AG04450 (cell line): ENCODE measurements at places on chromosomes 13 and 19.
A peak's percentile ranks its signal among the peaks of the same experiment; 100 is the strongest.

DNA sequence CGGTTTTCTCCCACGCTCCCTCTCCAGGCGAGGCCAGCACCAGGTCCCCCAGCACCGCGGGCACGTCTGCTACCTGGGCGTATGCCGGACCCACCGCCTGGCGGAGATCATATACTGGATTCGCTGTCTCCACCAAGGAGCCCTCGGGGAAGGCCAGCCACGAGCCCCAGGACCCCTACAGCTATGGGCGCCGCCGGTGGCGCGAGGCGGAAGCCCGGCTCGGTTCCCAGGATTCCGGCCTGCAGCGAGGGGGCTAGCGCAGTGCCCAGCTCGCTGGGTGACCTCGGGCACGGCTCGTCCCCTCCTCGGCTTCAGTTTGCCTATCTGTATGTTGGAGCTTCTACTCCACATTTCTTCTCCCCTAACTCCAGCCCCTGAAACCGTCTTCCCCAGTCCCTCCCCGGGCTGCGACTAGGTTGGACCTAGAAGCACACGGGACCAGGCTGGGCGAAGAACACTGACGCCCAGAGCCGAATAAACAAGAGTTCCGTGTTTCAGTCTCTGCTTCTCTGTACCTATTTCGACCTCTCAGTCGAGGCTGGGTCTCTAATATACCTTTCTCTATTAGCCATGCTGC lies 749 bp upstream of the CPT1C start:
- DNase-seq = no peak

DNA sequence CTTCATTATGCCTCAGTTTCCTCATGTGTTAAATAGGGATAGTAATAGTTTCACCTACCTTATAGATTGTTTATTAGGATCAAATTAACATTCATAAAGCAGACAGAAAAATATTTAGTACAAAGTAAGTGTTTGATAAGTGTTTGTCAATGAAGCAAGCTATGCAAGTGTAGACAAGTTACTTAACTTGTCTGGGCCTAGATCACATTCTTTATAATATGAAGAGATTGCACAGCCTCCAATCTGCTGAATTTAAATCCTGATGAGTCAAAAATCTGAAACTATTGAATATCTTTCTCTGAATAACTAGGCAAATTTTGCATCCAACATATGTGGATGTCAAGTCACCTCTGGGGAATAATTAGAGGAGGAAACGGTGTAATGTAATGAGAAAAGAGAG lies 170.5 kb downstream of the MZT1 start:
- DNase-seq = no peak

DNA sequence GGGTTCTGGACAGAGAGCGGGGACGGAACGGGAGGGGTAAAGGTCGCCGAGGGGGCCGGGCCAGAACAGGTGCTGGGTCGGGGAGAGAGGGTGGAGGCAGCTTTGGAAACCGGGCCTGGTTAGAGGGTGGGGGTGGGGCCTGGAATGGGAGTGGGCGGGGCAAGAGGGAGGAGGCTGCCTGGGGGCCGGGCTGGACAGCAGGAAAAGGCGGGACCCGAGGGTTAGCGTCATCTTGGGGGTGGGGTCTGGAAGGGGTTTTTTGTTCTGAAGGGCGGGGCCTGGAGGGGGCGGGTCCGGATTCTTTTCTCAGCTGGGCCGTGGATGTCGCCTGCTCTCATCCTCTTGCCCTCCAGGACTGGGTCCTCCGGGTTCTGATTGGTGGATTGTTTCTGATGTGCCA lies 4.3 kb upstream of the ZNF813 start:
- no peak for DNase-seq

DNA sequence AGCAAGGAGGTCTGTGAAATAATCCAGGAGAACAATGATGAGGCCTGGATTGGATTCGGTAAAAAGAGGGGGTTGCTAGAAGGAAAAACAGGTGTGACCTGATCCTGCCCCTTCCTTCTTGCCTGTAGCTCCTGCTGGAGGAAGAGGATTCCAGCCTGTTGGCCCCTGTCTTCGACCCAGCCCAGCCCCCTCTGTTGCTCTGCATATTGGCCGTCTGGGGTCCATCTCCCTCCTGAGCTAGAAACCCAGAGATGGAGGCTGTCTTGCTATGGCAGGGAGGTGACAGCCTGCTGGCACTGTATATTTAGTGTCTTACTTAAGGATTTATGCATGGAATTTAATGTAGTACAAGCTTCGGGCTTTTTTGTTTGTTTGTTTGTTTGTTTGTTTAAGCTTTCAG lies 6.6 kb downstream of the DMRTC2 start:
- DNase-seq = no peak

DNA sequence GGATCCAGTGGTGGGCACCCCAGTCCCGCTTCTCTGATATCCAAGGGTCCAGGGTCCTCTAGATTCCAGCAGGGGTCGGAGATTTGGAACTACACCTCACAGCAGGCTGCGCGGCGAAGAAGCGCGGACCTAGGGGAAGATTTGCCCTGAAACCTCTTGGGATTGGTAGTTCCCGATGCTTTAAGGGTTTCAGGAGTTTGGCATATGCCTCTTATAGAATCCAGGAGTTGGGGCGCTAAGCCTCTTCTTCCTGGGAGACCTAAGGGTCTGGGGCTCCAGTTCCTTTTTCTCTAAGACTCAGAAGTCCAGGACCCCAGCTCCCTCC lies 349 bp downstream of the BCL2L12 start:
- no peak for DNase-seq

GRCh38 chr13:30042272-30042671 lies 191.9 kb upstream of the UBL3 start:
- no peak for DNase-seq

DNA sequence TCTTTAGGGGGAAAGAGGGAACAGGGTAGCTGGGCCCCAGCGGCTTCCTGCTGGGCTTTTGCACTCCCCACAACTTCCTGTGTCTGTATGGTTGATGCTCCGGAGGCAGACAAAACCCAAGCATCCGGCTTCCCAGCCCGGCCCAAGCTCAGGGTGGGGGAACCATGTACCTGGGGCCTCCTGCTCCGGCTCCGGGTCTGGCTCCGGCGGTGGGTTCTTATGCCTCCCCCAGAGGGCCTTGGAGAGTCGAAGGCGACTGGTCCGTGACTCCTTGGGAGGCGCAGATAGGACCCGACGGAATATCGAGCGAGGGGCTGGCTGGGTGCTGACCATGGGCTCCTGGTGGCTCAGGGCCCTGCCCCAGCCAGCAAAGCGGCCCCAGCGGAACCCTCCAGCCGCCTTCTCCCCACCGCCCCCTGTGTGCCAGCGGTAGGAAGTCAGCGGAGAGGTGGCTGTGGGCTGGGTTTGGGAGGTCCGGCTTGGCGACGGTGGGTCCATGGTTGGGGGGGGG lies 428 bp downstream of the RASAL3 start:
- DNase-seq = no peak

- DNase-seq = no peak
Measured at GRCh38 chr19:44611812-44612295, 1.5 kb upstream of the IGSF23 start.

DNA sequence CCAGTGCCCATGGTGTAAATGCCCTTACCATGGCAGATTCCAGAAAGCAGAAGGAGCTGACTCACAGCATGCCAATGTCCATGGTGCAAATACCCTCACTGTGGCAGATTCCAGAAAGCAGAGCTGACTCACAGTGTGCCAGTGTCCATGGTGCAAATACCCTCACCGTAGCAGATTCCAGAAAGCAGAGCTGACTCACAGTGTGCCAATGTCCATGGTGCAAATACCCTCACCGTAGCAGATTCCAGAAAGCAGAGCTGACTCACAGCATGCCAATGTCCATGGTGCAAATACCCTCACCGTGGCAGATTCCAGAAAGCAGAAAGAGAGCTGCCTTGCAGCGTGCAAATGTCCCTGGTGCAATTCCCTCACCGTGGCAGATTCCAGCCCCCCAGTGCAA lies 163.8 kb upstream of the SOX1 start:
- no peak for DNase-seq

DNA sequence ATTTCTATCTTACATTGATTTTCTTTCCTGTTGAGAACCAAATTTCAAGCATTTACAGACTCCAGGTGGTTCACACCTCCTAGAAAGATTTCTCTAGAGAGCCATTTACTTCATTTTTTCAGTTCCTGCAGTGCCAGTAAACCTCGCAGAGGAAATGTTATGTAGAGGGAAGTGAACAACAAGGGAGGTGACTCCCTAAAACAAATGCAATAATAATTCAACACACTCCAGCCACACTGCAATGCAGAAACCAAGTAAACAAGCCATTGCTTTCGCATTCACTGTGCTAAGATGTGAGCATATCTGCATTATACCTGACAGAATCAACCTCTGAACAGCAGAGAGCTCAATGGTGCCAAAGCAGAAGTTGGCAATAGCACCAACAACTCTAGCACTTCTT lies 215.1 kb downstream of the RBM26 start:
- no peak for DNase-seq

- DNase-seq = peak; percentile 3
Measured at GRCh38 chr13:43159026-43159461, 135.7 kb downstream of the DNAJC15 start.

DNA sequence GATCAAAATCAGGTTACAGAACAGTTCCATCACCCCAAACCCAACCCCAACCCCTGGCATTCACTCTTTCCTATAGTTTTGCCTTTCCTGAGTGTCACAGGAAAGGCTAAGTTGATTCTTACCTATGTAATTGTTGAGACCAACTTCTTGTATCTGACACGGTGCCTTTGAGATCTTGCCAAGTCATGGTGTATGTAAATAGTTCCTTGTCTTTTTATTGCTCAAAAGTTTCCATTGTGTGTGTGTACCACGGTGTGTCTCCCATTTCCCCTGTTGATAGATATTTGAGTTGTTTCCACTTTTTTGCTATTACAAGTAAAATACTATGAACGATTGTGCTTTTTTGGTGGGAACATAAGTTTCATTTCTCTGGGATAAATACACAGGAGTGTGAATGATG lies 3.3 kb upstream of the IGFL2 start:
- DNase-seq = no peak

DNA sequence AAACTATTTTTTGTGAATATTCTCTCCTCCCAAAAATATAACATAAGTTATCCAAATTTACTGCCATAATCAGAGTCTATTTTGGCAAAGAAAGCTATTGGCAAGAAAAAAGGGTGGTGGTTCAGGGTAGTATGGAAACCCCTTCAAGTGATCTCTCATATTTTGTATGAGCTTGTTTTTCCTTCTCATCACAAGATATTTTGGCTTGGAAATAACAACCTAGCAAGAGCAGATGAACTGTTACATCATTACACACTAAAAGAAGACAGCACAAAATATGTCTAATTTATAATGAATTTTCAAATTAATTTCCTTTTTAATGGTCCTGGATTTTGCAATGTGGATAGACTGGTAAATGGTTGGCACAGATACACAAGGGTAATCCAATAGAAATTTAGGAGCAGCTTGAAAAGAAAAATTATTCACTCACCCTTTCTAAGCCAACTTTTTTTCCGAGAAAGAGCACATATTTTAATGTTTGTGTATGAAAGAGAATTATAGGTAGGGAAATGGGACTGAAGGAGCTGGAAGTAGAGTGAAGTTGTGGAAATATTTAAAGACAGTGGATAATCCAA lies 225.1 kb downstream of the EFNB2 start:
- no peak for DNase-seq

DNA sequence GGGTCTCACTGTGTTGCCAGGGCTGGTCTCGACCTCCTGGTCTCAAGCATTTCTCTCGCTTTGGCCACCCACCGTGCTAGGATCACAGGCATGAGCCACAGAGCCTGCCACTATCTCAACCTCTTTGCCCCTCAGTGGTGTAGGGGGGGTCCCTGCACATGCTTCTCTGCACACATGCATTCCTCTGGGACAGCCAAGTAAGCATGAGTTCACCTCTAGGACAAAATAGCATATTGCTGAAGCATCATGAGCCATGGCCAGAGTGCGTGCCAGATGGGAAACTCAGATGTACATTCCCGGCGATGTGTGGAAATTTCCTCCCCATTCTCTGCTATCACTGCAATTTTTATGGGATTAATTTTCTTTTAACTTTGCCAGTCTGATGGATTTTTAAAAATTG lies 23.1 kb downstream of the CHAF1A start:
- peak; percentile 74 for DNase-seq

- no peak for DNase-seq
Measured at GRCh38 chr19:16582486-16583261, 10.5 kb upstream of the SLC35E1 start.

GRCh38 chr19:2048104-2048958 lies 2.7 kb downstream of the MKNK2 start:
- DNase-seq = no peak
